ENCODE measurements at places on chromosomes 1 and 21. TPM values are rescaled to one million over a fixed set of nuclear protein-coding genes. Genes with fewer than 3 reads are reported as not detected.

The USH2A gene
- total RNA-seq = 0.05 TPM

The AADACL4 gene
- total RNA-seq = not detected

DNA sequence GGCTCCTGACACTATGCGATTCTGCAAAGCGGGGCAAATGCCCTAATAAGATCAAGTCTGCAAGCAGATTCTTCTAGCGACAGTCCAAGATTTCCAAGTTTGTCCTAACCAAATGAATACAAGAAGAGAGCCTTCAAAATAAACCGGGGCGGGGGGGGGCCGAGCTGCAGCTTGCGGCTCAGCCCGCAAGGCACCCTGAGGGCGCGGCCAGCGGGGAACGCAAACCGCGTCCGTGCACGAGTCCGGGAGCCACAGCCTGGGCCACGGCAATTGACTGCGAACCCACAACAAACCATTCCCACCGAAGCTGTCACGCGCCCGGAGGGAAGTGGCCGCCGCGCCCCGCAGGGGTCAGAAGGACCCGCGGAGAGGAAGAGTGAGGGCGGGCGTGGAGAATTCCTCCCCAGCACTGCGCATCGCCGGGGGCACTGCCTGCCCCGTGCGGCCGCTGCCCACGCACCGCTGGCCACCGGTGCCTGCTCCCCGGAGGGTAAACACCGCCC is 687 bp downstream of the TGFBR3 start:
- no peak for DNase-seq

DNA sequence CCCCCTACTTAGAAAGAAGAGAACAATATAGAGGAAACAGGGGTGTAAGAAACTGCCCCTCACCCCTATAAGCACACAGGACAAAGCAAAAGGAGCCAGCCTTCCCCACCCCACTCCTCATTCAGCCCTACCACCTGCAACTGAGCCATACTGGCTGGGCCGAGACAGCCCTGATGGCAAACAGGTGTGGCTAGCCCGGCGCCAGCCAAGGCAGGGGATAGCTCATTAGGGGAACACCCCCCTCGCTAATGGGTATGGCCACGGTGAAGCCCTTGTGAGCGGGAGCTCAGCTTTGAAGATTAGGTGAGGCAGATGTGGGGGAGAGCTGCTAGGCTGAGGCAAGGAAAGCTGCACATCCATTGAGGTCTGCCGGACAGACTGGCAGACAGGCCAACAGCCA is 65.5 kb downstream of the ERI3 start:
- DNase-seq = no peak

GRCh38 chr1:33347650-33347992 is 26.7 kb upstream of the A3GALT2 start:
- DNase-seq = no peak
